Activated naive CD8-positive, alpha-beta T cell treated with anti-CD3 and anti-CD28 coated beads, Interleukin-2, amount 50 U/mL, for 24 hours (primary cell): ENCODE measurements at places on chromosomes 2 and 18.
A peak's percentile ranks its signal among the peaks of the same experiment; 100 is the strongest.

DNA sequence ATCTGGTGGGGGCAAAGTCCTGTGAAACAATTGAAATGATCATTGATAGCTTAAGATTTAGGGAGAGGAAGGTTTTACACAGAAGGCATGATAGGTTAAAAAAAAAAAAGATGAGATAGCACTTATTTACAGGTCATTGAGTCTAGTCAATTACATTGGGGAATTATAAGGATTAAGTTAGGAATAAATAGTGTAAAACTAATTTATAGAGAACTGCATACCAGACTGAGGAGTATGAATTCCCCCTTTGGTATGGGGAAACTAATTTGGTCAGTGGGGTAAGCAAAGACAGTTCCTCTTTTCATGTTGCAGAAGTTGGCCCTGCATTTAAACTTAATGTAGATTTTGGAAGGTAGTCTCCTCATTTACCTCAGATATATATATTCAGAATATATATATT, 10.8 kb downstream of the GLS start:
- peak overlapping the region; percentile 73 for H3K27ac ChIP-seq
- H3K4me3 ChIP-seq = no peak overlapping the region
- no peaks in the 10 kb centered on the region for H3K27me3 ChIP-seq
- H3K36me3 ChIP-seq = peaks cover 48% of the 10 kb centered on the region

GRCh38 chr2:107137706-107138105, 251.7 kb upstream of the ST6GAL2 start:
- no peak overlapping the region for H3K4me3 ChIP-seq
- no peaks in the 10 kb centered on the region for H3K36me3 ChIP-seq
- DNase-seq = no peak
- H3K4me1 ChIP-seq = no peaks in the 10 kb centered on the region
- no peaks in the 10 kb centered on the region for H3K27me3 ChIP-seq

DNA sequence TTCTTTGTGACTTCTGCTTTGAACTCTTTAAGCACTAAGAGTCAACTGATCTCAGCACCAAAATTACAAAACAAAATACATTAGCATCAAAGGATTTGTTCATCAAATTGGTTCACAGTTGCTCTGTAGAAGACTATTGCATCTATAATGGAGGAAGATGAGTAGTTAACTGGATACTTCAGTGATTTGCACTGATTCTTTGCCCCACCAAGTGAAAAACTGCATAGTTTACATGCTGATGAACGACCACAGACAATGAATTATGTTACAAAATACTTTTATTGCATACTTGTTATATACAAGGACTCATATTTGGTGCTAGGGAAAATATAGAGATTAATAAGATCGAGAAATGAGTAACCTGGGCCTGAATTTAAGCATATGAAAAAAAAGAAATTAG, 107.2 kb downstream of the SCG2 start:
- no peak overlapping the region for H3K27ac ChIP-seq
- no peaks in the 10 kb centered on the region for H3K4me1 ChIP-seq
- no peaks in the 10 kb centered on the region for H3K27me3 ChIP-seq
- H3K36me3 ChIP-seq = no peaks in the 10 kb centered on the region
- DNase-seq = no peak
- no peak overlapping the region for H3K4me3 ChIP-seq

DNA sequence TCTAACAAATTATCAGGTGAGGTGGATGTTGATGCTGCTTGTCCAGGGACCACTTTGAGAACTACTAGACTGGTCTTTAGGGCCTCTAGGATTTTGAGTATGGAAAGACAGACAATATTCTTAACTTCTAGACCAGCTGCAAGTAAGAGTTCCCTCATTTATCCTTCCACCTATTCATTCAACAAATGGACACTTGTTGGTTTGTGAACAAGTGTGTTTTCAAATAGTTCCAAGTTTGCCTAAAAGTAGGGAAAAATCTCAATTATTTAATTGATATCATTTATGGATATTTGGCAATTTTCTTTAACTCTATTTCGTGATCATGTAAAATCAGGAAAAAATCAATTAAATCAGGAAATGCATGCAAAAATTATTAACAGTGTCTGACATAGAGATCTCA, 245.4 kb downstream of the NCKAP5 start:
- H3K27me3 ChIP-seq = peaks cover 1% of the 10 kb centered on the region
- DNase-seq = no peak
- no peaks in the 10 kb centered on the region for H3K36me3 ChIP-seq
- H3K4me1 ChIP-seq = no peaks in the 10 kb centered on the region

GRCh38 chr2:39664888-39665591, 677 bp upstream of the TMEM178A start:
- H3K4me3 ChIP-seq = peak overlapping the region; percentile 42
- H3K27ac ChIP-seq = no peak overlapping the region
- no peaks in the 10 kb centered on the region for H3K36me3 ChIP-seq
- H3K4me1 ChIP-seq = peaks cover 8% of the 10 kb centered on the region
